Stimulated activated CD8-positive, alpha-beta memory T cell treated with anti-CD3 and anti-CD28 coated beads, Interleukin-4, amount 100 ng/mL, for 4 hours (primary cell): ENCODE measurements at places on chromosomes 3 and 15.

DNA sequence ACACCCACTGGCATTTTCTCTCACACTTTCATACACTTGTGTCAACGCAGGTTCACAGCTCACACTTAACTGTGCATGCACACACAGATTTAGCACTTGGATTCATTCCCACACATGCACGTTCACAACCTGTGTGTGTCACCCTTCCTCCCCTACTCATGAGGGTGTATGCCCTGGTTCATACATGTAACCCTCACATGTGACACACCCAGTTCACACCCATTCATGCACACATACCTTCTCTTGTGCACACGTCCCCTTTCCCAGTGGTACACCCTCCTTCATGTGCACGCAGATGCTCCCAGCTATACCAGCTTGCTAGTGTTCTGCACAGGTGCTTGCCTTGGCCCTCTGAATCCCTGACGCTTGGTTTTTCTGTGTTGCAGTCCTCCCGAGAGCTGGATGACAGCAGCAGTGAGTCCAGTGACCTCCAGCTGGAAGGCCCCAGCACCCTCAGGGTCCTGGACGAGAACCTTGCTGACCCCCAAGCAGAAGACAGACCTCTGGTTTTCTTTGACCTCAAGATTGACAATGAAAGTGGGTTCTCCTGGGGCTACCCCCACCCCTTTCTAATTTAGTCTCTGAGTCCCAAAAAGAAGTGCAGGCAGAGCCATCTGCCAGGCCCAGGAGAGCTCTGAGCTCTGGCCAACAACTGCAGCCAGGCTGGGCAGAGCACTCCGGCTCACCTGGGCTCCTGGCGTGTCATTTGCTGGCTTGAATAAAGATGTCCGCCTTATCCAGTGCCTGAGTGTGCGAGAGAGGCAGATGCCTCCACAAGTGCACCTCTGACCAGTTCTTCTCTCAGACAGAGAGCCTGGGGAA is 39.5 kb downstream of the GOLGA6A start:
- DNase-seq = no peak

GRCh38 chr3:62413687-62414086 is 40.3 kb upstream of the FEZF2 start:
- no peak for DNase-seq

- no peak for DNase-seq
Measured at GRCh38 chr3:190773948-190774347, 88.5 kb downstream of the GMNC start.

DNA sequence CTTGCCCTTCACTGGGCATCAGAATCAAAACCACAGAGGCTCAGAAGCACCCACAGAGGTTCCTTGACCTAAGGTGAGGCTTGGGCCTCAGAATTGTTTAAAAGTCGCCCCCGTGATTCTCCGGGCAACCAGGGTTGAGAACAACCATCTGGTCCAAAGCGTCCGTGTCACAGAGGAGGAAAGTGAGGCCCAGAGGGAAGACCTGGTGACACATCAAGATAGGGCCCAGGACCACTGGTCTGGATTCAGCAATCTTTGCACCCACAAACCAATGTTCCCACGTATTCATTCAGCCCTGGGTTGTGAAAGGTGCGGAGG is 272.6 kb downstream of the UACA start:
- no peak for DNase-seq

DNA sequence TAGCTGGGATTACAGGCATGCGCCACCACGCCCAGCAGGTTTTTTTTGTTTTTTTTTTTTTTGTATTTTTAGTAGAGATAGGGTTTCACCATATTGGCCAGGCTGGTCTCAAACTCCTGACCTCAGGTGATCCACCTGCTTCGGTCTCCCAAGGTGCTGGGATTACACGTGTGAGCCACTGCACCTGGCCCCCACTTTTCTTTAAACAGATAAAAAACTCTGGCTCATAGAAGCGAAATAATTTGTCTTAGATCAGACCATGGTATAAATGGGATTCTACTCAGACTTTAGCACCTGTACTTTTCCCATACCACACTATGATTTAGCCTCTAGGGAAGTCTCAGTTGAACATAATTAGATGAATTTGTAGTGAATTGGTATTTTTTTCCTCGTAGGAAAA is 182.4 kb downstream of the AKAP13 start:
- no peak for DNase-seq

GRCh38 chr3:125005676-125006075 is 50.1 kb downstream of the HEG1 start:
- DNase-seq = no peak

- DNase-seq = no peak
Measured at GRCh38 chr3:48434591-48435222, 4.8 kb upstream of the PLXNB1 start.

DNA sequence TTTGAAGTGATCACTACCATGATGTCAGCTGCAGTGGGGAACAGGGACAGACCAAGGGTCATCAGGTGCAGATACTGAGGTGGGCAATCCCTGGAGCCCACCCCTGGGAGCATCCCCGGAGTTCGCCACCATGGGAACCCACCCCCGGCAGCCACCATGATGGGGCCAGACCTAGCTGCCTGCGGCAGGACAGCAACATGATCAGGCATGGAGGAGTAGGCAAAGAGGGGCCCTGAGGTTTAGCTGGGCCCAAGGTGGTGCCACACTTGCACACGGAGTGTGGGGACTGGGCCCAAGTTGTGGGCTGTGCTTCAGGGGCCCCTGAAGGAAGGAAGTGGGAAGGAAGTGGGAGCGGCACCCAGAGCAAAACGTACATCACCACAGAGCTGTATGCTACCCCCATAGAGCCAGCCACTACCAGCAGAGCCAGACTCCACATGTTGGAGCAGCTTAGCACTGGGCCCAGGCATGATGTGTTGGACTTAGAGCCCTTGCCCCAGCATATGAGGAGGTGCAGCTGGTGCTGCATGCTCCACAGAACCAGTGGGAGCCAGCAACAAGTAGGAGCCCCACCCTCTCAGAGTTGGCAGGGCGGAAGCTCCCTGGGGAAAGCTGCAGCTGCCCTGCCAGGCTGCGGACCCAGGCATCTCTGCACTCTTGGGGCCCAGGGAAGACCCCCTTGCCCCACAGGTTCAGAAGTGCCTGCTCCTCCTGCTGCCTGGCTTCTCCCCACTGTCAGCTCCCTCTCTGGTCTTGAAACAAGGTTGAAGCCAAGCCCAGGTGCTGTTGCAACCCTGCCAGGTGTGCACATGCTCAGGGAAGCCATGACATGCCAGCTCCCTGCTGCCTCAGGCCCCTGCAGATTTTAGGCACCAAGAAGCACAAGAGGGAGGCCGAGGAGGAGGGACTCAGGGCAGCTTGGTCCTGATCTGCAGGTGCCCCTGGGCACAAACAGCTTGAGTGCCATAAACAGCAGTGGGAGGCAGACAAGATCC is 515.3 kb downstream of the ZBBX start:
- no peak for DNase-seq

DNA sequence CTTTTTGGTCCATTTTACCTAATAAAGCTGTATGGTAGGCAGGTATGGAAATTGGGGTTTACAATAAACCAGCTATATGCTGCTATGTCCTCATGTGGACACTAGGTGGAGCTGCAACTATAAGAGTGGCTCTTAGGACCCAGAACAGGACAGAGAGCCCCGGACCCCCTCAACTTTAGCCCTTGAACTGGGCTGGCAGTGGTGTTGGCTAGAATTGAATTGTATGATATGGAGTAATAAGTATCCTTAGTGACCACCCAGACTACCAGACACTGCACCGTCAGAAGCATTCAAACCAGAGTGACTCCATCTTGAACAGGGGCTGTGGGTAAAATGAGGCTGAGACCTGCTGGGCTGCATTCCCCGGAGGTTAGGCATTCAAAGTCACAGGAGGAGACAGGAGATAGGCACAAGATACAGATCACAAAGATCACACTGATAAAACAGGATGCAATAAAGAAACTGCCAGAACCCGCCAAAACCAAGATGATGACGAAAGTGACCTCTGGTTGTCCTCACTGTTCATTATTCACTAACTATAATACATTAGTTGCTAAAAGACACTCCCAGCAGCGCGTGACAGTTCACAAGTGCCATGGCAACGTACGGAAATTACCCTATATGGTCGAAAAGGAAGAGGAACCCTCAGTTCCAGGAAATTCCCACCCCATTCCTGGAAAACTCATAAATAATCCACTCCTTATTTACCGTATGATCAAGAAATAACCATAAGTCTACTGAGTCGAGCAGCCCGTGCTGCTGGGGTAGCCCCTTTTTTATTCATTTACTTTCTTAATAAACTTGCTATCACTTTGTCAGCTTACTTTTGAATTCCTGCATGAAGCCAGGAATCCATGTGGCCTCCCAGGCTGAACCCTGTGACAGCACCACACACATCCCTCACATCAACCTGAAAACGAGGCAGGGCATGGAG is 68.7 kb upstream of the BLM start:
- no peak for DNase-seq

- DNase-seq = no peak
Measured at GRCh38 chr3:152622811-152623167, 212.1 kb upstream of the P2RY1 start.

DNA sequence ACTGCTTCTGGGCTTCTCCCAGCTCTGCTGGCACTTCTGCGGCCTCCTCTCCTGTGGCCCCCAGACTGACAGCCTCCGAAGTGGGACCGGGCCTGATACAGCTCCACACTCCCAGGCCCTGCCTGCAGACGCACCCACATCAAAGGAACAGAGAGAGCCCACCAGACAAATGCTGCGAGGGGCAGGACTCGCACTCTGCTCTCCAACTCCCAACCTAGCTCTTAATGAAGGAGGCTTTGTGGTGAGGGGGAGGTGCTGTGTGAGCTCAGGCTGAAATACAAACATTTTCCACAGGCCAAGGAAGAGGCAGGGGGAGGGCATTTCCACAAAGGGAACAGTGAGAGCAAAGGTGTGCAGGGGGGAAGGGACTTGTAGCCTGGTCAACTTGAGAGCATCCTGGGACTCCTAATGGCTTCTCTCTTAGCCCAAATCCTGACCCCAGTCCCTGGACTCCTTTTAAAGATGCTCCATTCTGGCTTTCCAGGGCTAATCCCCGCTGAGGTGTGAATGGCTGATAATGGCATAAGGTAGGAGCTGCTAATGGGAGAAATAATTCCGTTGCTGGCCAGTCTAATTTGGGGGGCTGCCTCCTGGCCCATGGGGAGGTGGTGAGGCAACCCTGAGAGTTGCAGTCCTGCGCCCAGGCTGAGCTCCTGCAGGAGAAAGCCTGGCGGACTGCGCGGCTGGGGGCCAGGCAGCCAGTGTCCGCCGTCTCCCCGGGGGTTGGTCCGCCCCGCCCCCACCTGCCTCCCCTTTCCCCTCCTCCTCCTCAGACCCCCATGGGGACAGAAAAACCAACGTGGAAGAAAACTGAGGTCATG is 9.6 kb downstream of the LINGO1 start:
- DNase-seq = no peak

DNA sequence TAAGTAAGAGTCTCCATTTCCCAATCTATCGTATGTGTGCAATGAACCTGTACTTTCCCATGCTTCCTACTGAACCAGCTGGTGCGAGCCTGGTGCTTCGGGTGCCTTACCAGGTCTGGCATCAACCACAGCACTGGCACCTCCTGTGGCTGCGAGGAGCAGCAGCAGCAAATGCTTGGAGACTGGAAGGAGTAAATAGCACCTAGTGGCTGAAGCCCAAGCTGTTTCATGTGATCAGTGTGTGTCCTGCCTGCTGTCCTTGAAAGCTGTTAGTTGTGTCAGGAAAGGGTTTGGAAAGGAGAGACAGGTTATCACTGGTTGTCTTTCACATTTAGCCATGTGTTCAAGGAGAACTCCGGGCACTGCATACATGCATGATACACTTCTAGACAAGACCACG is 31.8 kb downstream of the PCOLCE2 start:
- no peak for DNase-seq

GRCh38 chr15:38017721-38018120 is 83.3 kb downstream of the TMCO5A start:
- DNase-seq = no peak

DNA sequence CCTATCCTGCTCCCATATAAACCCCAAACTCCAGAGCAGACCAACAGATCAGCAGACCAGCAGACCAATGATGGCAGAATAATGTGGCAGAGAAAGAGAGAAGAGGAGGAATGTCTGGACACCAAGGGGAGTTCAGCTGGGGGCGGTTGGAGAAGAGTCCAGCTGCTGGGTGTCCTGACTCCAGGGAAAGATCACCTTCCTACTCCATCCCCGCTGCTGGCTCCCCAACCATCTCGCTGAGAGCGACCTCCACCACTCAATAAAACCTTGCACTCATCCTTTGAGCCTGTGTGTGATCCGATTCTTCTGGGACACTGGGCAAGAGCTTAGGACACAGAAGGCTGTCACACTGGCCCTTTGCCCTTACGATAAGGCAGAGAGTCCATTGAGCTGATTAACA is 12.8 kb upstream of the PLAAT1 start:
- no peak for DNase-seq

DNA sequence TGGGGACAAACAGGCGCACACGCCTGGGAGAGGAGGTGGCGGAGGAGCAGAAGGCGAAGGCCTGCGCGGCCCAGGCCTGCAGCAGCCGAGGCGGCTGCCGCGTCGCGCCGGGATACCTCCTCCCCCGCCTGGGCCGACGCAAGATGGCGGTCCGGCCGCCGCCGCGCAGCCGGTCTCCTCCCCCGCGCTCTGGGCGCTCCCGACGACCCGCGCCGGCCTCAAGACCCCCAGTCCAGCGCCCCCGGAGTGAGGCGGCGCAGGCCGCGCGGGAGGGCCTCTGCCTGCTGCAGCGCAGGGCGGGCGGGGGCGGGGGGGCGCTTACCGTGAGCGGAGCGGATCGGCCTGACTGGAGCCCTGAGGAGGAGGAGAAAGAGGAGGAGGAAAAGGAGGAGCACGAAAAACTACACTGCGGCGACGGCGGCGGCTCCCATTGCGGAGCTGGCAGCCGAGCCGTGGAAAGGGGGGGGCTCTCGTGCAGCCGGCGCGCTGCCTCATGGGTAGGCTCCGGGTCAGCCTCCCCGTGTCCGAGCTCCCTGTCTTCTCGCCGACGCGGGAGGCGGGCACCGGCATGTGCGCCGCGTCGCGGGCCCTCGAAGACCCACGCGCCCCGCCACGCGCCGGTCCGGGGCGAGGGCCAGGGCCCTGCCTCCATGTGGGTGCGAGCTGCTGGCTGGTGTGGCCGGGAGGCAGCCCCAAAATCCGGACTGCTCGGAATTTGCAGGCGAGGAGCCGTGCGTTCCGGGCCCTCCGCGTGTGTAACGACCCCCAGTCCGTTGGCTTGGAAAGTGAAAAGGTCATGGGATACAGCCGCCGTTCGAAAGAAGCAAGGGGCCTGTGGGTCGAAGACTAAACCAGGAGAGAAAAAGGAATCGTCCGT is at the start of gene ZNF280D:
Gene ZNF280D, minus strand, starts transcription at position 374 of the 877 bp plus-strand sequence. CDS start 26,400 bp downstream, outside the sequence.
- DNase-seq = peak; percentile 57

- DNase-seq = no peak
Measured at GRCh38 chr3:197493049-197493448, 62.7 kb downstream of the BDH1 start.

DNA sequence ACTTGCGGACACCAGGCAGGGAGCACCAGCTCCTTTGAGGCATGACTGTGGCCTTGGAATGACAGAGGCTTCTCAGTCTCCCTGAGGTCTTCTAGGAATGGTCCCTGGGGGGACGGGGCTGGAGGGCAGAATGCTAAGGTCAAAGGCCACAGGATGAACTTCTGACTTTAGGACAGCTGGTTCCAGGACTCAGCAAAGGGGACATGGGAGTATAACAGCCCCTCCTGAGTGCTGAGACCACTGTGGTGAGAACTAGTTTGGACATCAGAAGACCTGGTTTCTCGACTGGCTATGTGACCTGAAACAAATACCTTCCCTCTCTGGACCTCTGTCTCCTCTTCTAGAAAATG is 17.8 kb downstream of the ITGA11 start:
- no peak for DNase-seq

- DNase-seq = no peak
Measured at GRCh38 chr15:63402498-63403253, 21.0 kb upstream of the CA12 start.

- no peak for DNase-seq
Measured at GRCh38 chr3:191301017-191301416, 28.2 kb upstream of the CCDC50 start.
